ENCODE measurements at places on chromosomes 5 and 9.

GRCh38 chr5:31066655-31067328 lies 126.7 kb upstream of the CDH6 start:
- DNase-seq: no peak

GRCh38 chr9:133974631-133975341 lies 17.3 kb downstream of the VAV2 start:
- no peak for DNase-seq

GRCh38 chr5:172424111-172424490 lies 30.2 kb downstream of the SH3PXD2B start:
- DNase-seq: no peak

DNA sequence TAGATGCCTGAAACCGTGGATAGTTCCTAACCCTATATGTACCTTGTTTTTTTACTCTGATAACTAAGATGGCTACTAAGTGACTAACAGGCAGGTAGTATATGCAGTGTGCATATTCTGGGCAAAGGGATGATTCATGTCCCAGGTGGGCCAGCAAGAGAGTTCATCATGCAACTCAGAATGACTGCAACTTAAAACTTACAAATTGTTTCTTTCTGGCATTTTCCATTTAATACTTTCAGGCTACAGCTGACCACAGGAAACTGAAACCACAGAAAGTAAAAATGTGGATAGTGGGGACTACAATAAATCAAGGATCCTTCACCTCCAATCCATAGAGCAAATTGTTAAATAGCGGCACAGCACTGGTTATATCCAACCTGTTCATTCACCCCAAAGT lies 30.7 kb upstream of the VCAN start:
- no peak for DNase-seq

DNA sequence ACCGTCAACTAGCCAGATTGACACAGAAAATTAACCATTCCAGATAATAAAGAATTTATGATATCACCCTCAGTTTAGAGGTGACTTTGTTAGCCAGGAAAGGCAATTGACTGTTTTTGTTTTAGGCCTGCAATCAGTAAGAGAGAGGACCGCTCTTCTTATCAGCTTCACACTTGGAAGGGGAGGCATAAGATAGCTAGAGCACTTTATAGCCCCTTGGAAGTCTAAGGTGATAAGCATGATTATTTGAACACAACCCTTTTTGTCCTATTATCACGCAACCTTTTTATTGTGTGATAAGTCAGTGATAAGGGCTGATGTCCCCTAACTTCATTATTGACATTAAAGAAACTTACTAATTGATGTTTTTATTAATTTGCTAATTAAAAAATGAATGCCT lies 162.6 kb upstream of the CDKN2B start:
- DNase-seq: no peak

- no peak for DNase-seq
These were observed 29.2 kb upstream of the PANK3 start for GRCh38 chr5:168608386-168608785.

GRCh38 chr9:85617141-85617670 lies 124.5 kb downstream of the AGTPBP1 start:
- no peak for DNase-seq
